ENCODE measurements at places on chromosomes 1 and 21. TPM values are rescaled to one million over a fixed set of nuclear protein-coding genes. Genes with fewer than 3 reads are reported as not detected.

The SIK1 gene
- 3.6 TPM for total RNA-seq

- no peak for DNase-seq
Observed at GRCh38 chr21:45010096-45010495, 64.3 kb upstream of the ADARB1 start.

The OR2T2 gene
- total RNA-seq, result not detected

The HAO2 gene
- total RNA-seq, result not detected

DNA sequence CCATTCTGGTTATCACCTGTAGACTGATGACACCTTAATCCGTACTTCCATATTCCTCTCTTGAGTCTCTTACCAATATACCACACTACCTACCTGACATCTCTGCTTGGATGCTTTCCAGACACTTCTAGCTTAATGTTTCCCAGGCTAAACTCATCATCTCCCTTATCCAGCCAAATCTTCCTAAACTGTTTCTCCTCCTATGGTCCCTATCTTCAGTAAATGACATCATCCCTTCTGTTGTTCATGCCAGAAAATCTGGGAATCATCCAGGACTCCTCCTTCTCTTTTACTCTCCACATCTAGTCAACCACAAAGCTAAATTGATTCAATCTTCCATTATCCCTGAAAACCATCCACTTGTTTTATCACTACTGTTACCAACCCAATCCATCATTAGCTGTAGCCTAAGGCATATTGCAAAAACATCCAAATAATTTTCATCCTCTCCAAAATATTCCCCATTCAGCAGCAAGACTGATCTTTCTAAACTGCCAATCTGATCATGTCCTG is 464.1 kb upstream of the BEND5 start:
- no peak for DNase-seq

The CCDC30 gene
- total RNA-seq, result 4.1 TPM

DNA sequence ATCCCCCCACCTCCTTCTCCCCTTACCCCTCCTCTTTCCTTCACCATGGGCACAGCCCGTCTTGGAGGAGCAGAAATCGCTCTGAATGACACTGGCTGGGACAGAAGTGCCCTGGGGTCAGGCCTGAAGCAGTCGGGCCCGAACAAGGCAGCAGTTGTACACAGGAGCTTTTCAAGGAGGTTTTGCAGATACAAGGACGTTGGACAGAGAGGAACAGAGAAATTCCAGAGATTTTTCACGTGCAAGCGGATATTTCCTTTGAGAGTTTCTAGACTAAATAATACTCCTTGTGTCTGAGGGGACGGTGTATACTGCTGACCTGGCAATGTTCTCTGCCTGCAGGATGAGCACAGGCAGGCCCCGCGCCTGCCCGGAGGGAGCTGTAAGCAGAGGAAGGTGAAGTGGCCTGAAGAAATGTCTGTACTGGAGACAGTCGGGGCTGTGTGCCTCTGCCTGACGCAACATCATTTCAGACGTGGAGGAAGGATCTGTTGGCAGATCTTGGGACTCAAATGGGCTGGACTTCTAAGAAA is 95.3 kb upstream of the SLC25A33 start:
- DNase-seq, result no peak

The NID1 gene
- total RNA-seq, result 390 TPM

DNA sequence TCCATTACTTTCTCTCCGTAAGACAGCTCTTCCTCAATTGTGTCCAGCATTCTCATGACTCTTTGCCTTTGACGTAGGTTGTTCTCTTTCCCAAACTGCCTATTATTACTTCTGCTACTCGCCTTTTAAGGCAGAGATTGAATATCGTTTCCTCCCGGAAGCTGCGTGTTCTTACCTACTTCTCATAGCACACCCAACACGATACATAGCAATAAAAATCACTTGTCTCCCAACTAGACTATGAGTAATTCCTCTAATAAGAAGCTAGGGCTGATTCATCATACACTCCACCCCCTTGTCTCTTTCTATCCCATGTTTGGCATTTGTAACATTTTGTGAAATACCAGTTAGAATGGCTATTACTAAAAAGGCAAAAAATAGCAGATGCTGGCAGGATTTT is 55.8 kb upstream of the SGIP1 start:
- DNase-seq, result no peak

The TNFRSF14 gene
- total RNA-seq, result 49.2 TPM

DNA sequence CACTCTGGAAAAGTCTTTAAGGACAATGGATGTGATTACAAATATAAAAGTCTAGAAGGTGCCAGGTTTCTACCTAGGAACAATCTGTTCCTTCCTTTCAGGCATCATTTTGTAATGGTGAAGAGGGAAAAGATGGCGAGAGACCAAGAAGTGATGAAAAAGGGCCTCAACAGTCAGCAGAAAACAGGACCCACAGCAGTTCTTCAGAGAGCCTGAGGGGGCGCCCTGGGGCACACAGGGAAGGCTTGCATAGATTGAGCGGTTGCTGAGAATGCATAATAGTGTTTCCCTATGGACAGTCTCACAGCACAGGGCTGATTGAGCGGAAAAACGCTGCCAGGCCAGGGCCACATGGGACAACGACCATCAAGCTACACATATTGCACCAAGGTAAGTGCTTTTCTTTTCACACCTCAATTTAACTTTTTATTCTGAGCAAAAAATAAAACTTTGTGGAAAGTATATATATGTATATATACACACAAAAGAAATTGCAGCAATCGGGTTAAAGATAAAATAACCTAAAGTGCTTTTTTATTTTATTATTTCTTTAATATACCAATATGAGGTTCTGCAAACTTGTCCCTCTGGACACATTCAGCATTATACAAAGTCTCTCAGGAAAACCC is 3.1 kb upstream of the YRDC start:
- no peak for DNase-seq

- DNase-seq, result no peak
Observed at GRCh38 chr1:32725615-32725982, 23.0 kb upstream of the SYNC start.

- DNase-seq, result no peak
Observed at GRCh38 chr1:10637834-10638558, 158.4 kb downstream of the CASZ1 start.

The EFNA3 gene
- 1.7 TPM for total RNA-seq

GRCh38 chr1:233664253-233664652 is 50.3 kb downstream of the KCNK1 start:
- DNase-seq, result no peak

The LCE3E gene
- total RNA-seq, result not detected

All from esophagus muscularis mucosa (tissue), 4 donors.